ENCODE measurements at places on chromosomes 3 and 15. TPM values are rescaled to one million over a fixed set of nuclear protein-coding genes. Genes with fewer than 3 reads are reported as not detected.

- DNase-seq: no peak
Measured at GRCh38 chr3:186520957-186521842, 23.0 kb downstream of the CRYGS start.

GRCh38 chr3:3778641-3779270 is 20.5 kb upstream of the LRRN1 start:
- peak; percentile 26 for DNase-seq

DNA sequence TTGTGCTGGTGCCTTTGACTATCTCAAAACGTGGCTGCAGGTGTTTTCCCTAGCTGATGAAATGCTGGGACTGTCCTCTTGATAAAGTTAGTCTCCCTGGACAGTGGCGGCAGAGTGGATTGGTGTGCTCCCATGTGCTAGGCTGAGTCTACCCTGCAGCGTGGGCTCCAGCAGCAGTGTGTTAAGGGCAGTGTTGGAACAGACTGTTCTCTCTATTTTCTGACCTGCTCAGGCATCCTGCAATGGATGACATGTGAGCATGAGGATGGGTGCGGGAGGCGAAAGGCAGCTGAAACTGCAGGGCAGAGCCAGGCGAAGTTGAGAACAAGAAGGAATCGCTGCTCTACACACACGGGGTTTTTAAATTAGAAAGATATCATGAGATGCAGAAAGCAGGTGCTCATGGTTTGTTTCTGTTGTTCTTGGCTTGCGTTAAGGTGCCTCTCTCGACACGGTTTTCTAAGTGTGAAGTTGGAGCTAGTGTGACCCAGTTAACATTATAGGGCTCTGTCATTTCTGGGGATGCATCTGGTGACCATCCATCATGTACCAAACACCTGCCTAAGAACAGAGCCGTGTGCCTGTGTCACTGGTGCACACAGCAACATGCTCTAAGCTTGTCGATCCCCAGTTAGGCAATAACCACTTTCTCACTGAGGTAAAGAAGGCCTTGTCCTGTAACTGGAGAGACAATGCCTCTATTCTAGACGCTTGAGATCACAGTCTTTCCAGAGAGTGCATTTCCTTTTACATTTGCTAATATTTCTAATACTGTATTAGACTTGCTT is 44.3 kb downstream of the SLCO3A1 start:
- no peak for DNase-seq

DNA sequence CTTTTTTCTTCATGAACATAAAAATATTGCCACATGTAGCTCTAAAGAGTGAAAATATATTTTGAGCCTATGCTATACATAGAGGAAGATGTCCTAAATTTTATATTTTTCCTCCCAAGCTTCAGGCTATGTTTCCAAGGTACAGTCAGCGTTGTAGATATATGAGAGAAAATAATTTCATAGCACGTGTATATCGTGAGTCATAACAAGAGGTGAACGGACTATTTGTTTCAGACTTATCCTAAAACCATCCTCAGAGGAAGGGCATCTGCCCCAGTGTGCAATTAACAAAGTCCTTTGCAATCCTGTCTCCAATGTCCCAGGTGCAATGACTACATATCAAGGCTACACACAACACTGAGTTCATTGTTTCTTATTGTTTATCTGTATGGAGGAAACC is 177.3 kb upstream of the ARRDC4 start:
- no peak for DNase-seq

DNA sequence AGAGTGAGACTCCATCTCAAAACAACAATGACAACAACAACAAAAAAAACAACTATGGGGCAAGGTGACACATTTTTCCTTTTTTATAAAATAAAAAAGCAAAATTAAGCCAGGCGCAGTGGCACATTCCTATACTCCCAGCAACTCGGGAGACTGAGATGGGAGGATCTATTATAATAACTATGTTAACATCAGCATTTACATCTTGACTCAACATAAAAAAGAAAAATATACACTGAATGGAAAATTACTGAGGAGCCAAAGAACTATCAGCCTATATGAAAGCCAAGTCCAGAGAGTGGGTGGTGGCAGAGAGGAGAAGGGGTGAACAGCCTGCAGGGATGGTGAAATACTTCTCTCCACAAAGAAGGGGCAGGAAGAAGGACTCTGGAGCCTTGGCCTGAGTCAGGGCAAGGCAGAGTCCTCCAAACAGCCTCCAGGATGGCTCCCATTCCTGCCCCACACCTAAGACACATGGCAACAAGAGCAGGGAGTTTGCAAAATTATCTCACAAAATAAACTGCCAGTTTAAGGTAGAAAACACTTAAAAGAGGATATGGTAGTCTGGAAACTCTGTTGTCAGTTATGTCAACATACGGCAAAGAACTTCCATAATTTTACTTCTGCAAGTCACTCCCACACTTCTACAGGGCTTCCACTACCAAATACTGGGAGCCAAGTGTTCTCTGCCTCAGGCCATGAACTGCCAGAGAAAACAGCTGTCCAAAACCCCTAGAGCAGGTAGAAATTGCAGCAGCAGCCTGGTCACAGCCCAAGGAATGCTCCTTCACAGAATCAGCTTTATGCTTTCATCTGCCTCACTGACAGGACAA is 25.9 kb downstream of the HSPBAP1 start:
- no peak for DNase-seq

GRCh38 chr3:58296269-58296668 is 9.8 kb upstream of the RPP14 start:
- DNase-seq: no peak

GRCh38 chr3:133038731-133039375 is 662 bp downstream of the TMEM108 start:
- DNase-seq: no peak

- DNase-seq: no peak
Measured at GRCh38 chr15:98970799-98971198, 36.8 kb downstream of the PGPEP1L start.

DNA sequence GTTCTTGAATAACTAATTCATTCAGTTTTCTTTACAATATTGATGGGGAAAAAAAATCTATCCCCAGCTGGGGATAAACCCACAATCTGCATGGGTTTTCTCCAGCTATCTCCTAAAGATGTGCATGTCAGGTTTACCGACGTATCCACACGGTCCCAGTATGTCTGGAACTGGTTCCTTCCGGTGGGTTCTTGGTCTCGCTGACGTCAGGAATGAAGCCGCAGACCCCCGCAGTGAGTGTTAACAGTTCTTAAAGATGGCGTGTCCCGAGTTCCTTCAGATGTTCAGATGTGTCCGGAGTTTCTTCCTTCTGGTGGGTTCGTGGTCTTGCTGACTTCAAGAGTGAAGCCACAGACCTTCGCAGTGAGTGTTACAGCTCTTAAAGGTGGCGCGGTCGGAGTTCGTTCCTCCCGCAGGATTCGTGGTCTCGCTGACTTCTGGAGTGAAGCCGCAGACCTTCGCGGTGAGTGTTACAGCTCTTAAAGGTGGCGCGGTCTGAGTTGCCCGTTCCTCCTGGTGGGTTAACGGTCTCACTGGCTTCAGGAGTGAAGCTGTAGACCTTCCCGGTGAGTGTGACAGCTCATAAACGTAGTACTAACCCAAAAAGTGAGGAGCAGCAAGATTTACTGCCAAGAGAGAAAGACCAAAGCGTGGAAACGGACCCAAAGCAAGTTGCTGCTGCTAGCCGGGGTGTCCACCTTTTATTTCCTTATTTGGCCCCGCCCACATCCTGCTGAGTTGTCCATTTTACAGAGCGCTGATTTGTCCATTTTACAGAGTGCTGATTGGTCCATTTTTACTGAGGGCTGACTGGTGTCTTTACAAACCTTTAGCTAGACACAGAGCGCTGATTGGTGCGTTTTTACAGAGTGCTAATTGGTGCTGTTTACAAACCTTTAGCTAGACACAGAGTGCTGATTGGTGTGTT is 195.1 kb upstream of the NR2F2 start:
- no peak for DNase-seq

DNA sequence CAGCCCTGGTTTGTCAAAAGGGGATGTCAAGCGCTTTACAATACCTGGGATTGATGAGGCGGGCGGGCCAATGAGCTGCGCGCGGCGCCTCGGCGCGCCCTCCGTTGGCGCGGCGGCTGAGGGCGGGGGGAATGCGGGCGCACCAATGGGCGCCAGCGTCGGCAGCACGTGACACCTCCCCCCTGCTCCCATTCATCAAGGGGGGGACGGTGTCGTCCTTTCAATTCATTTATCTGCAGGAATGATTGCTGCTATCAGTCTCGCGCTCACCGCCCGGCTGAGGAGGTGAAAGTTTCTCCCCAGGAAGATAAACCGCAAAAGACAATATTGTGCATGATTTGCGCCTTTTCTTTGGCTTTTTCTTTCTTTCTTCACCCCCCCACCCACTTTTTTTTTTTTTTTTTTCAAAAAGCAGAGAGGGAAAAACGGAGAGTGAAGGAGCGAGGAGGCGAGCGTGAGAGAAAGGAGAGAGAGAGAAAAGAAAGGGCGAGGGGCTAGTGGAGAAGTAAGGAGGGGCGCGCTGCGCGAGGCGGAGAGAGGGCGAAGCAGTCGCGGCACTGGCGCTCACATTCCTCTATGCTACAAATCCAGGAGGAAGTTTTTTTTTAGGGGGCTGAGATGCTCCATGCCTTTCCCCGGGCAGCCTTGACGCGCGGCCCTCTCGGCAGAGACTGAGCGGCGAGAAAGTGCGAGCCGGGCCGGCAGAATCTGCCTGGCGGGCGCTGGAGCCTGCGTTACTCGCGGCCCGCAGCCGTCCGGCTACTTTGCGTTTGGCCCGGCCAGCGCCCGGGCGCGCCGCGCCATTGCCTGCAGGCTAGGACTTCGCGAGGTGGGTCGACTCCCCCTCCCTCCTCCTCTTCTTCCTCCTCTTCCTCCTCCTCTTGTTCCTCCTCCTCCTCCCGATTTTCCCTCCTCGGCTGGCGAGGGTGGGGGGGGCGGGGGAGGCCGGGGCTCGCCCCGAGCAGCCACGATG is at the start of gene ZIC1:
ZIC1 (plus strand) TSS at position 223 of the 973 bp plus-strand sequence; CDS start at position 971, 748 bp downstream.
- DNase-seq: no peak

DNA sequence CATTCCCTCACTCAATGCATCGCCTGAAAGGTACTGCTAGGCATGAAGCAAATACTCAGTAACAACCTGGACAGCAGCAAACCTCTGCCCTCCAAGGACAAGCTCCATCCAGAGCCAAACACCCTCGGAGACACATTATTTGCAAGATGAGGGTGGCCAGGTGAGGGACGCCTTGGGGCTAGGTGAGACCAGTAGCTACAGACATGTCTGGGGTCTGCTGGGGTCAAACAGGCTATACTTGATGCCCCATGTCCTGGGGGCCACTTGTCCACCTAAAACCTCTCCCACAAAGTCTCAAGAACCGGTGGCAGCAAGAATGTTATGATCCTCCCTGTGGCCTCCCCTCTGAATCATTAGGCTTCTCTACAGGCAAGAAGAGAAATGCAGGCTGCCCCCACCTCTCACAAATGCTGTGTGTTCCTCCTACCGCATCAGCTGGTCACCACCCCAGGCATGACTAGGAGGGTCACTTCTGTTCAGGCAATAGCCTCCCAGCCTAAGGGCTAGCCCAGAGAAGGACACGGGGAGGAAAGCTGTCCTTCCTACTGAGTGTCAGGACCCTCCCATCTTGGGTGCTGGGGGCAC is 54.3 kb downstream of the TBC1D2B start:
- DNase-seq: no peak

DNA sequence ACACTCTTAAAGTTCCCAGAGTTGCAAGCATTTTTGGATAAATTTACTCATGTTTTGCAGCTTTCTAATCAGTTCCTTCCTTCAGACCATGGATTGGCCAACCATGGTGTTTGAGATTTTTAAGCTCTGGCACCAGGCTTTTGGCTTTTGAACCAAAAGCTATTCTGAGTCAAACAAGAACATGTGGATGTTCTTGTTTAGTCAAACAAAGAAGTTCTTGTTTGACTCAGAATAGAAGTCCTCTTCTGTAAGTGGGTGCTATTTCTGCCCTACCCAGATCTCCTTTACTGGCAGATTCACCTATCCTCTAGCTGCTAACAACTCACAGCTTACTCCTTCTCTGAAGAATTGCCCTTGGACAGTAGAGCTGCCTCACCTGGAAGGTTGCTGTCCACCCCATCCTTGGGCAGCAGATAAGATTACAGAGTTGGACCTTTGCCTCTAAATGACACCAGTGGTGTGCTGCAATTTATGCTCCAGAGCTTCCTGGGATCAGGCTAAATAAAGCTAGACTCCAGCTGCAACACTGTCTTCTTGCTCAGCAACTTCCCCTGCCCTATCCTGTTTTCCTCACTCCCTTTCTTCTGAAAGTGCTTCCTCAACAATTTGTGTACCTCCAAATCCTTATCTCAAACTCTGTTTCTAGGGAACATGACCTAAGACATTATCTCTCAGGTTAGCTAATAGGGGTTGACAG is 65.6 kb downstream of the COL6A6 start:
- DNase-seq: no peak

GRCh38 chr3:183437666-183438564 is 9.5 kb upstream of the MCF2L2 start:
- DNase-seq: no peak

DNA sequence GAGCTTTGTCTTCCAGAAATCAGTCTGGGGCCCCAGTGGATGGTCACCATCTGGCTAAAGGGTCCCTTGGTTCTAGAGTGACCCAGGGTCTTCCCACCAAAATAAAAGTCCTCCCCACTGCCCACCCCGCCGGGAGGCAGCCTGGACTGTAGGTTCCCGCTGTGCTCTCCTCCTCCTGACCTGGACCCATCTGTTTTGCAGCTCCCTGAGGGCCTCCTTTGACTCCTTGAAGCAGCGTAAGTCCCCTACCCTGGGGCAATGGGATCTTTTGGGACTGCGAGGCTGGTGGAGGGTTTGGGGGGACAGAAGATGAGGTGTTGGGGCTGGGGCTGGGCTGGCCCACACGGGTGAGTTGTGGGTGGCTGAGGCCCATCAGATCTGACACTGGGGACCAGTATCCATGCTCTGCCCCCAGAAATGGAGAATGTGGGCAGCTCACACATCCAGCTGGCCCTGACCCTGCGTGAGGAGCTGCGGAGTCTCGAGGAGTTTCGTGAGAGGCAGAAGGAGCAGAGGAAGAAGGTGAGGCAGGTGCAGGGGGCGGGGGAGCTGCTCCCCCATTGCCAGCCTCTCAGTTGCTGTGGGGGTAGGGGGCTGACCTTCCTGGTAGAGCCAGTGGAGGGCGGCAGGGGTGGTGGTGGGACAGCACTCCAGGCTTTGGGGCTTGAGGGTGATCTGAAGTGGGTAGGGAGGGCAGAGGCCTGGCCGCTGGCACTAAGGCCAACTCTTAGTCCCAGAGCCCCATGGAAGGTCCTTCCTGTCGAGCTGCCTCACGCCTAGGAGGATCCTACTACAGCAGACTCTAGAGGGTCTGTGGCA is 30.4 kb downstream of the PSTPIP1 start:
- DNase-seq: no peak

Gene STRA6
- total RNA-seq: 0.45 TPM

Gene CCR9
- total RNA-seq: not detected

Gene SLC2A2
- 13.0 TPM for total RNA-seq

Gene GOLGA6D
- total RNA-seq: not detected

Gene PLSCR2
- total RNA-seq: 1.4 TPM

Gene STRIT1
- not detected for total RNA-seq

Gene ST3GAL6
- total RNA-seq: 1.4 TPM
